ENCODE measurements at places on chromosomes 3 and 15. TPM values are rescaled to one million over a fixed set of nuclear protein-coding genes. Genes with fewer than 3 reads are reported as not detected.

GRCh38 chr3:161794551-161794950 is 297.9 kb downstream of the OTOL1 start:
- DNase-seq = no peak

DNA sequence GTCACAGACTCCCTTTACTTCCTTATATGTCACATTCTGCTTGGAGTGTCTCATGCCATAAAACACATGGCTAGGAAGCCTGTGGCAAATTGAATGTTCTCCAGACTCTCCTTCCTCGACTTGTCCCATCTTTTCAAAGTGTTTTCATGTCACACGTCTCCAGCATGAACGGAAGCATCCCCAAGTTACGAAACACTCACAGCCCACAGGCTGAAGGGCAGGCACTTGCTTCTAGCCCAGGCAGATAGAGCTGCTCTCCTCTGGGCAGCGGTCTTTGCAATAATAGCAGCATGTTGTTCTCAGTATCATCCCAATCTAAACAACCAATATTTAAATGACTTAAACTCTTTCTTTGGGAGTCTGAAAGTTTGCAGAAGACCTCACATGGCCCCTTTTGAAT is 85.3 kb upstream of the ADAMTS9 start:
- no peak for DNase-seq

GRCh38 chr3:44761101-44761423 is 357 bp downstream of the KIAA1143 start:
- no peak for DNase-seq

DNA sequence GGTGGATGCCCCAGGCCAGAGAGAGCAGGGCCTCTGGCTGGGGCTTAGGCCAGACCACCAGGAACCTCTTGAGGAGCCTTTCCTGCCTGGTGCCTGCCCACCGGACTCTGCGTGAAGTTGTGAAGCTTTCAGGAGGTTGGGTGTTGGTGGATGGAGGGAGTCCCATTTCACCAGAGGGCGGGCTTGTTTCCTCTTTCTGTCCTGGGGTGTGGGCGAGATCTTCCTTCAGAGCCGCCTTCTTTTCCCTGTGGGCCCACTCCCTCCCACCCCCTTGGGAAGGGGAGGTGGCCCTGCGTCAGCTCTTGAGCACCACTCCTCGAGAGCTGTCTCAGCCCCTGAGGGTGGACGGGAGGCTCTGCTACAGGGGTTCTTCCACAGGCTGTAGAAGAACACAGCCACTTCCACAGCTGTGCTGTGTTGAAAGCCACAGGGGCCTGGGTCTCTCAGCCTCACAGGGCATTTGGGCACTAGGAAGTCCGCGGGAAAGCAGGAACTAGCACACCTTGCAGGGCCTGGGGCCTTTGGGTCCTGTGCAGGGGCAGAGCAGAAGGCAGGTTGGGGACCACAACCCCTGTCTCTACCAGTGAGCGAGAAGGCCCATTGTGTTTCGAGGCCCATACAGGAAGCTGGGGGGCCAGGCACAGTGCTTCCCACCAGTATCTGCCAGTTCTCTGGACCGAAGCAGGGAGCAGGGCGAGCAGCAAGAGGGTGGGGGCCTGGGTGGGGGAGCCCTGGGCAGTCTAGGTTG is 2.1 kb downstream of the AMIGO3 start:
- DNase-seq = no peak

DNA sequence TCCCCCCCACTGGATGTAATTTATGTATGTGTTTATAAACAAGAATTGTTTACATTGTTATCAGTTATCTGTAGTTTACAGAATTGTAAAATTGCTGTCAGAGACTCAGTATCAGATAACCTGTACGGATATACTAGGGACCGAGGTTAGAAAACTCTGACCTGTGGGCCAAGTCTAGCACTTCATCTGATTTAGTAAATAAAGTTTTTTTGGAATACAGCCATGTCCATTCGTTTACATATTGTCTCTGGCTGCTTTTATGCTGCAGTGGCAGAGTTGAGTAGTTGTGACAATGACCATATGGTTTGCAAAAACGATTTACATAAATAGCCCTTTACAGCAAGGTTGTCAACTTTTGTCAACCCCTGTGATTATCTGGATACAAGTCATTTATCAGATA is 52.6 kb downstream of the LRRC28 start:
- DNase-seq = no peak

The MST1R gene
- total RNA-seq = not detected

The COLQ gene
- total RNA-seq = not detected

The FRMD4B gene
- total RNA-seq = 31.4 TPM
